ENCODE measurements at places on chromosomes 13 and 19. TPM values are rescaled to one million over a fixed set of nuclear protein-coding genes. Genes with fewer than 3 reads are reported as not detected.
A peak's percentile ranks its signal among the peaks of the same experiment; 100 is the strongest.

DNA sequence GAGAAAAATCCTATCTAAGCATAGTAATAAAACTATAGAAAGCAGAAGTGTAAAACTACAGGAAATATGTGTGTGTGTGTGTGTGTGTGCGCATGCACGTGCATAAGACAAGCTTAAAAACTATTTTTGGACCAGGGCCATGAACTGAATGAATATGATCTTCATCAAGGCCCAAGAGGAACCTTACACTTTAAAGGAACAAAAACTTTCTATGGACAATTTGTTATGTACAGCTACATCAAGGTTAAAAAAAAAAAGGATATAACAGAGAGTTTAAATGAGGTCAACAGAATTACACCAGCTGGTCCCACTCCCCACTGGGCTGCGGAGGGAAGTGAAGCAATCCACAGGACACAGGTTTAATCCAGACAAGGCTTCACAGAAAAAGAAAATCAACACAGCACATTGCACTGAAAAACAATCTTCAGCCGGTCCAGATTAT, 151.1 kb downstream of the LHFPL6 start:
- peak; percentile 28 for DNase-seq

Gene FAM83E
- 2.9 TPM for total RNA-seq

GRCh38 chr19:33950091-33950750, 153.6 kb downstream of the KCTD15 start:
- DNase-seq: no peak

GRCh38 chr19:5805462-5806132, 730 bp downstream of the NRTN start:
- peak; percentile 87 for DNase-seq

DNA sequence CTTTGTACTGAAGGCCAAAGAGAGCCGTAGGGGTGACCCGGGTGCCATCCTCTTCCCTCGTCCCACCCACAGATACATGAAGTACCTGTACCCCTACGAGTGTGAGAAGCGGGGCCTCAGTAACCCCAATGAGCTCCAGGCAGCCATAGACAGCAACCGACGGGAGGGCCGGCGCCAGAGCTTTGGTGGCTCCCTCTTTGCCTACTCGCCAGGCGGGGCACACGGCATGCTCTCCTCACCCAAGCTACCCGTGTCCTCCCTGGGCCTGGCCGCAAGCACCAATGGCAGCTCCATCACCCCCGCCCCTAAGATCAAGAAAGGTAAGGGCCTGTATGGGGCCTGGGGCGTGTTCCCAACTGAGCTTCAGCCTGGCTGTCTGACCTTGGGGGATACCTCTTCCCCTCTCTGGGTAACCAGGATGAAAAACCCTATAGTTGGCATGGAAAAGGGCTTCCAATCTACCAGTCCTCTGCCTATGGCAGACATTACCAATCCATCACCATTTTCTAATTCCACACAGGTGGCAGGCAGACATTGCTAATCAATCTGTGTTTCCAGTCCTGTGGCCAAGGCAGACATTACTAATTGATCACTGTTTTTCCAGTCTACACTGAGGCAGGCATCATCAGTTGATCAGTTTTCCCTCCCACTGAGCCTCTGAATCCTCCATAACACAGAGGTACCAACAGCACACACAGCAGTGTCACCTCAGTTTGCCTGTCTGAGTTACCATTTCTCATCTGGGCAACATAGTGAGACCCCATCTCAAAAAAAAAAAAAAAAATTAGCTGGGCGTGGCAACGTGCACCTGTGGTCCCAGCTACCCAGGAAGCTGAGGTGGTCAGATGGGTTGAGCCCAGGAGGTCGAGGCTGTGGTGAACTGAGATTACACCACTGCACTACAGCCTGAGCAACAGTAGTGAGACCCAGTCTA, 19.1 kb upstream of the WDR18 start:
- DNase-seq: no peak

GRCh38 chr19:6103217-6103644, 7.1 kb downstream of the RFX2 start:
- DNase-seq: peak; percentile 80

DNA sequence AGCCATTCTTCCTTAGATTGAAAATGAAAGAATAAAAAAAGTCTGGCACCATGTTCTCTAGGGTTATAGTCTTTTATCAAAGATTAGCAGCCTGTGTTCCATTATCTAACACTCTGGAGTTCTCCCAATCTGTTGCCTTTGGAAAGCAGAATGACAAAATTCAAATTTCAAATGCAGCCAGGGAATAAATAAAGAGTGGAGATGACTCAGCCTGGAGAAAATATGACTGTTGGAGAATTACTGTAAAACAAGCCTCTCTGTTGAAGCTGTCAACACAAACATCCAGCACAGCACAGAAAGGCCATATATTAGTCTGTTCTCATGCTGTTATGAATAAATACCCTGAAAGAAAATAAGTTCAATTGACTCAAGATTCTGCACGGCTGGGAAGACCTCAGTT, 650.5 kb upstream of the SLC10A2 start:
- DNase-seq: no peak

Gene ZDHHC20
- 20.1 TPM for total RNA-seq

Gene FGF21
- not detected for total RNA-seq

Gene LILRA5
- total RNA-seq: 0.20 TPM

DNA sequence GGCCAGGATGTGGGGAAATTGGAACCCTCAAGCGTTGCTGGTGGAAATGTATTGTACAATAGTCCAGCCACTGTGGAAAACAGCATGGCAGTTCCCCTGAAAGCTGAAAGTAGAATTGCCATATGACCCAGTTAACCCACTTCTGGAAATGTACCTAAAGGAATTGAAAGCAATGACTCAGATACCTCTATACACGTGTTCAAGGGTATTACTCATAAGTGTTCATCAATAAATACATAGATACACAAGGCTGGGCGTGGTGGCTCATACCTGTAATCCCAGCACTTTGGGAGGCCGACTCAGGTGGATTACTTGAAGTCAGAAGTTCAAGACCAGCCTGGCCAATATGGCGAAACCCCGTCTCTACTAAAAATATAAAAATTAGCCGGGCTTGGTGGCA, 71.9 kb upstream of the IRS2 start:
- DNase-seq: no peak

- DNase-seq: no peak
These were observed 68.7 kb downstream of the SLC7A1 start for GRCh38 chr13:29526741-29527140.

DNA sequence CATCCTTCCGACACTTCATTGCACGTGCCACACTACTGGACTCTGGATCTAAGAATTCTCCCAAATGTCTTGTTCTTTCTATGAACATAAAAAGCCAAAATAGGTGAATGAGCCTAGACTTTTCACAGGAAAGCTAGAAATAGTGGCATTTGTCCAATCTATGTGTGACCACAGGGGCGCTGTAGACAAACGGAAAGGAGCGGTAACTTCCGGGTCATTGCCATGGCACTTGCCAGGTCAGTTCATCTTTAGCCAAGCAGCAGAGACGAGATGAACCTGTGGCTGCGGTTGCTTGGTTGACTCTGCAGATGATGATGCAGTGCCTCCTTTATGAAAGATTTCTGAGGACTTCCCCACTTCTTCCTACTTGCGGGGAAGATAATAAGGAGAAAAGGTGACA, 65.6 kb downstream of the ADGRE1 start:
- no peak for DNase-seq

DNA sequence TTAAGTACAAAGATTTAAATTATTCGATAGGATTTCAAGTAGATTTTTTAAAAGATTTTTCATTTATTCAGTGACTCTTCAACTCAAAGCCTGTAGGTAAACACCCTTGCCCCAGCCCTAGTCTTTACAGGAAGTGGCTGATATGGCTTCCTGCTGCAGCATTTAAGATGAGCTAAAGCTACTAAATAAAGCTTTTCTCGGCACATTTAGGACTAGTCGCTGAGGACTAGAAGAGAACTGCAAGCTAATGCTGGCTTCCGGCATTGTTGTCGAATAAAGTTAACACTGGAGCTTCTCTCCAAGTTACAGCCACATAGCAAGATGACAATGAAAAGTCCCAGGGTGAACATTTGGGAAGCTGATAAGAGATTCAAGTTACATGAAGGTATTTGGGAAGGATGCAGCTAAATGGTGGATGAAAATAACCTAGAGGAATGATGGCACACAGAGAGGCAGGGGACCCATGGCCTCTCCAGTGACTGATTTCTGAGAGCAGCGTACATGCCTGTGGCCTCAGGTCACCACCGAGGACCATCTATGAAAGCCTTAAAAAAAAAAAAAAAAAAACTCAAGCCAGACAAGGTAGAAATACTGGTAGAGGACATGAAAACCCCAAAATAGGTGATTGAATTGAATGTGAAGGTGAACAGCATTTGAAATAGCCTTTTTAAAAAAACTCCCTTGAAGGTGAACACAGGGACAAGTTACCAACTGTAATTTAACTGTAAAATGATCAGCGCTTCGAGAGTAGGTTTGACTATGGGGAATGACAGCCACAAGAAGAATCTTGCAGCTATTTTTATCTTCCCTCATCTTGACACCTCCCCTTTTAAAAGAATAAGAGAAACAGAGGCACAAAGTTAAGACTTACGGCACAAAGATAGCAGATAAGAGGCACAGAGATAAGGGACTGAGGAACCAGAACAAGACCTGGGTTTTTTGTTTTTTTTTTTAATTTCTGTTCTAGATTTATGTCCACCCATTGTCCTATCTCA, 155.4 kb downstream of the DCT start:
- no peak for DNase-seq

- DNase-seq: peak; percentile 33
These were observed 41.3 kb upstream of the IGFL4 start for GRCh38 chr19:46081928-46082727.

Gene ZNF730
- total RNA-seq: not detected

Gene SLC35E1
- total RNA-seq: 36.4 TPM

DNA sequence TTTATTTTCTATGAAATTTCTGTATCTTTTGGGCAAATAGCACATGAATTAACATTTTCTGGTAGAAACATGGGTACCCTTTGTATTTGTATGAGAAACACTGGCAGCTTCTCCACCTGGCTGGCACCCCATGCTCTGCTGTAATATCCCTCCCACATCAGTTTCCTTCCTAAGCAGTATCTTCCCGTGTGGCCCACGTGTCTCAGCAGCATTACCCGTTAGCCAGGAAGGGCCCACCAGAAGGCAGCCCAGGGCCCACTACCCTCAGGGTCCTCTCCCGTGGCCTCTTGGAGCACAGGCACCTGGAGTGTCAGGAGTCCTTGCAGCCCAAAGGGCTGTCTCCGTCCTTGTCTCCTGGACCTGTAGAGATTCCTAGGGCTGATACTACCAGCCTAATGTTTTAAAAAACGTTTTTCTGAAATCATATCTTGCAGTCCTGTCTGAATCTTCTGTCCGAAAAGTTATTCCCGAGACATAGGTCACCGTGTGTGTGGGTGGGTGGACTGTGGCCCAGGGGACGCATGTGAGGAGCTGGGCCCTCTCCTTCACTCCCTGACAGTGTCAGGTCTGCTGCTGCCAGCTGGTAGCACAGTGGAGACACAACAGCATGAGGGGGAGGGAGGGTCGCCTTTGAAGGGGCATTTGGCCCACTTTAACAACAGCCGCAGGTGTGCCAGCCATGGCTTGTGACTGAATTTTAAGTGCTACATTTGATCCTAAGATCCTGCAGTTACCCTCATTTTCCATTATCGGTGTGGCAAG, 22.0 kb upstream of the TEX29 start:
- no peak for DNase-seq

- DNase-seq: no peak
These were observed 61.8 kb downstream of the MBNL2 start for GRCh38 chr13:97283888-97284287.

DNA sequence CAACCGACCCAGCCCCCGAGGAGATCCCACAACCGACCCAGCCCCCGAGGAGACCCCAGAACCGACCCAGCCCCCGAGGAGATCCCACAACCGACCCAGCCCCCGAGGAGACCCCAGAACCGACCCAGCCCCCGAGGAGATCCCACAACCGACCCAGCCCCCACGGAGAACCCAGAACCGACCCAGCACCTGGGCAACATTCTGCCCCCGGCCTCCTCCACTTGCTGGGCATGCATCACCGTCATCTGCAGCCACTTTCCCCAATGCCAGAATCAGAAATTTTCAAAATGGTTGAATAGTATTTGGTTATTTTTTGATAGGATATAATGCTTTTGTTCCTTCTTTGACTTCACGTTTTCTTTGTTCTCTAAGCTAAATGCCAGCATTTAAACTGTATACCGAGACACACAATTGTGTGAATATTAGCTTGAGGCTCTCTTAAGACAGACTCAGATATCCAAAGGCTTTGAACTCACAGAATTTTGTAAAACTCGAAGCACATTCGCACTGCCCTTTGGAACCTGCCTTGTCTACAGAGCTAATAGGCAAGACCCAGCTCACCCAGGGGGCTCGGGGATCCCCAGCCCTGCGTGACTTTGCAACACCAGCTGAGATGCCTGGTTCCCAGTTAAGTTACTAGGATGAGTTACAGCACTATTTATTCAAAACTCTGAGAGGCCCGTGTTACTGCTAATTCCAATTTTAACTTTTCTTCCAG, 15.5 kb upstream of the RASA3 start:
- no peak for DNase-seq

DNA sequence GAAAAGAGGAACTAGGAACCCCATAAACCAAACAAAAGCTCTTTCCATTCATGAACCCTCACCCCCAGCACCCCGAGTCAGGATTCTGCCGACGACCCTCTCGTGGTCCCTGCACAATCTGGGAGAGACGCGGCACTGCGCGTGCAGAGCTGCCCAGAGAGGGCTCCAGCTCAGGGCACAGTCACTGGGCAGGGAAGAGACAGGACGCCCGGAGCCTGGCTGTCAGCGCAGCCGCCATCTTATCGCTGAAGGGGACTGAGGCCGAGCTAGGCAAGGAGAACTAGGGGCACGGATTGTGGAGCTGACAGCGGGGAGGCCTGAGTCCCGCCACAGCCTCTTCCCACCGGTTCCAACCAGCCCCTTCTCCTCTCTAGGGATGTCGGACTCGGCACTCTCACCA, 349 bp downstream of the ZNF98 start:
- DNase-seq: no peak

- no peak for DNase-seq
These were observed 145.0 kb downstream of the ABCC4 start for GRCh38 chr13:95156208-95156607.

DNA sequence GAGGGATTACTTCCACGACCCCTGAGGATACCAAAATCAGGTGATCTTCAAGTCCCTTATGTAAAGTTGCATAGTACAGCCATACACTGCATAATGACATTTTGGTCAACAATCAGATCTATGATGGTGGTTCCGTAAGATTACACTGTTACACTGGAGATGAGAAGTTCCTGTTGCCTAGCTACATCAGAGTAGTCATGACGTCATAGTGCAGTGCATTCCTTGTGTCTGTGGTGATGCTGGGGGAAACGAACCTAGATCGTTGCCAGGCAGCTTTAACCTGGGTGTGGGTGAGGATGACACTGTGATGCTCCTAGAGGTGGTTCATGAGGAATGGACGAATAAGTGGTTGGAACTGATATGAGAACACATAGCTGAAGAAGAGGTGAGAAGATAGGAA, 9.1 kb downstream of the ZNF610 start:
- no peak for DNase-seq

- DNase-seq: peak; percentile 77
These were observed 16.9 kb downstream of the ZNF296 start for GRCh38 chr19:45059258-45059965.

Gene UQCRFS1
- total RNA-seq: 17.3 TPM

Measured in pancreas (tissue), 10 donors.